Chondrocyte (in vitro differentiated cells): ENCODE measurements at places on chromosomes 2 and 18. TPM values are rescaled to one million over a fixed set of nuclear protein-coding genes. Genes with fewer than 3 reads are reported as not detected.

GRCh38 chr2:109474319-109474825 is 139.4 kb downstream of the SEPTIN10 start:
- no peaks in the 10 kb centered on the region for H3K27me3 ChIP-seq
- no peak overlapping the region for H3K4me3 ChIP-seq
- peak; percentile 66 for DNase-seq

Gene CIB4
- not detected in 3 replicates for total RNA-seq

Gene ITGA6
- 3.4 to 5.7 TPM (median 5.0 TPM) in 3 replicates for total RNA-seq

Gene GREB1L
- total RNA-seq = 2.3 to 4.1 TPM (median 2.4 TPM) in 3 replicates

GRCh38 chr2:226981791-226982326 is 146.0 kb downstream of the RHBDD1 start:
- DNase-seq = no peak
- no peaks in the 10 kb centered on the region for H3K36me3 ChIP-seq
- no peaks in the 10 kb centered on the region for H3K27me3 ChIP-seq
- H3K4me1 ChIP-seq = peaks cover 17% of the 10 kb centered on the region
- no peak overlapping the region for H3K27ac ChIP-seq

DNA sequence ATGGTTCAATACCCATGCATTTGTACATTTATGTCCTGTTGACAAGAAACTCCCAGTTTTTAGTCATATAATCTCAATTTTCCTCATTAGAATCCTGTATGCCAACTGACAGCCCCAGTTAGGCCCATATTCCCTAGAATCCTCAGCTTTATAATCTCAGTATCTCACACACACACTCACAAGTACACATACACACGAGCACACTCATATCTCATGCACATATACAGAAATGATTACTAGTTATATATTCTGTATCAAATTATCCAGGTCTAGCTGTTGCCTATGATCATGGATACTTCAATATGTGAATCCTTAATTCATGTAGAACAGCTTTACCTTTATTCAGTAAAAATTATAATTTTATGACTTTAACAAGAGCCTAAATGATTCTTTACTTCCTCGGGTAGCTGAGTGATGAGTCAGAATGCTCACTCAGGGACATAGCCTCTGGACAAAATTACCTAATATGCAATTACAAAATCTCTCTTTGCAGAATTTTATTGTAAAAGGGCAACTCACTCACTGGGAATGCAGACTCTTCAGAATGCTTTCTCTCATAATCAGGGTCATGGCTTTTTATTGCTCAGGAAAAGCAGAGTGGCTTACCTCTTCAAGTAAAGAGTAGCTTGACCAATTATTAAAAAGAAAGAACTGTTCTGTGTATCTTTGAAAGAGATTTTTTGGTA is 193.6 kb upstream of the PIK3C3 start:
- no peak overlapping the region for H3K27ac ChIP-seq
- peaks cover 12% of the 10 kb centered on the region for H3K4me1 ChIP-seq
- DNase-seq = no peak
- H3K4me3 ChIP-seq = no peak overlapping the region
- no peaks in the 10 kb centered on the region for H3K27me3 ChIP-seq

GRCh38 chr2:174286172-174286571 is 37.8 kb upstream of the OLA1 start:
- H3K36me3 ChIP-seq = peaks cover 5% of the 10 kb centered on the region
- H3K4me1 ChIP-seq = no peaks in the 10 kb centered on the region
- H3K27me3 ChIP-seq = peaks cover 42% of the 10 kb centered on the region
- H3K27ac ChIP-seq = no peak overlapping the region

GRCh38 chr18:519019-519879 is 18.7 kb upstream of the COLEC12 start:
- H3K27ac ChIP-seq = peak overlapping the region; percentile 86
- H3K27me3 ChIP-seq = no peaks in the 10 kb centered on the region
- no peak overlapping the region for H3K4me3 ChIP-seq
- no peaks in the 10 kb centered on the region for H3K36me3 ChIP-seq
- no peak for DNase-seq
- peaks cover 23% of the 10 kb centered on the region for H3K4me1 ChIP-seq

DNA sequence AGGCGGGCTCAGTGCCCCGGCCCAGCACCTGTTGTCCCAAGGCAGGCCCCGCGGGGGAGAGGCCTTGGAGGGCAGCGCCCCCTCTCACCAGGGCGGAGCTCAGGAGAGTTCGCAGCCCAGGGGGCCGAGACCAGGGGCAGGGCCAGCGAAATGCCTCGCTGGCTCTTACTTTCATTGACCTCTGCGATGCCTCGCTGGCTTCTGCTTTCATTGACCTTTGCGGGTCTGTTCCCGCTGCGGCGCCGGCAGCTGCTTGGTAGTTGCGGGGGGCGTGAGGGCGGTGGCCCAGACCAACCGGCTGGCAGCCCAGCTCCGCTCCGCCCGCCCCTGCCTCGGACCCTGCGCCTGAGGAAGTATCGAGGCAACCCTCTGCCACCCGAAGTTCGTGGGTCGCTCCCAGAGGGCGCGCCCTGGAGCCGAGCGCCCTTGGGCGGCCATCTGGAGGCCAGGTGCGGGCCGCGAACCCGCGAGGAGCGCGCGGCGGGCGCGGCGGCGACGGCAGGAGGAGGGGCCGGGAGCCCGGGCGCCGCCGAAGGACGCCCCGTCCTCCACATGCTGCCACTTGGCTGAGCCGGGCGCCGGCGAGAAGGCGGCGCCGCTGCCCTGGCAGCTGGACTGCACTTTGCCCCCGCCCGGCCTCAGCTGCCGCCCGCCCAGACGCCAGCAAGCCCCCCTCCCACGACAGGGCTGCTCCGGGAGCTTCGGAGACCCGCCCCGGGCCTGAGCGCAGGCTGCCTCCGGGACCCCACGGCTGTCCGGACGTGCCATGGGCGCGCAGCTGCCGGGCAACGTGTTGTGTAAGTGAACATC is 118.0 kb upstream of the MSTN start:
- peak; percentile 82 for DNase-seq
- H3K27ac ChIP-seq = peak overlapping the region; percentile 55
- H3K4me3 ChIP-seq = peak overlapping the region; percentile 64
- H3K36me3 ChIP-seq = no peaks in the 10 kb centered on the region

DNA sequence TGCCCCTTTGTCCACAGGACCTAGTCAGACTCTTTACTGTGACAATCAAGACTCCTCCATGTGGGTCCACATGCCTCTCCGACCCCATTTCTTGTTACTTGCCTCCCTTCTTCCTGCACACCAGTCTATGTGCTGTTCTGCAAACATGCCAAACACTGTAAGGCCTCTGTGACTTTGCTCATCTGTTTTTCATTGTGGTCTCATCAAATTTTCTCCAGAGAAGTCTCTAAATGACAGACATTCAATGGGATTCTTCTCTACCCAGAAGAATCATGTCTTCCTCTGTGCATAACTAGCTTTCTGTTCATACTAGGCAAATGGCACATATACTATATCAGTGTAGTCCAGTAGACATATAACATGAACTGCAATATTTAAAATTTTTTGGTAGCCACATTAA is 43.0 kb upstream of the KCNE4 start:
- H3K4me1 ChIP-seq = peaks cover 52% of the 10 kb centered on the region
- H3K27me3 ChIP-seq = no peaks in the 10 kb centered on the region
- H3K27ac ChIP-seq = peak overlapping the region; percentile 98
- no peak for DNase-seq
- no peak overlapping the region for H3K4me3 ChIP-seq
- H3K36me3 ChIP-seq = peaks cover 9% of the 10 kb centered on the region

DNA sequence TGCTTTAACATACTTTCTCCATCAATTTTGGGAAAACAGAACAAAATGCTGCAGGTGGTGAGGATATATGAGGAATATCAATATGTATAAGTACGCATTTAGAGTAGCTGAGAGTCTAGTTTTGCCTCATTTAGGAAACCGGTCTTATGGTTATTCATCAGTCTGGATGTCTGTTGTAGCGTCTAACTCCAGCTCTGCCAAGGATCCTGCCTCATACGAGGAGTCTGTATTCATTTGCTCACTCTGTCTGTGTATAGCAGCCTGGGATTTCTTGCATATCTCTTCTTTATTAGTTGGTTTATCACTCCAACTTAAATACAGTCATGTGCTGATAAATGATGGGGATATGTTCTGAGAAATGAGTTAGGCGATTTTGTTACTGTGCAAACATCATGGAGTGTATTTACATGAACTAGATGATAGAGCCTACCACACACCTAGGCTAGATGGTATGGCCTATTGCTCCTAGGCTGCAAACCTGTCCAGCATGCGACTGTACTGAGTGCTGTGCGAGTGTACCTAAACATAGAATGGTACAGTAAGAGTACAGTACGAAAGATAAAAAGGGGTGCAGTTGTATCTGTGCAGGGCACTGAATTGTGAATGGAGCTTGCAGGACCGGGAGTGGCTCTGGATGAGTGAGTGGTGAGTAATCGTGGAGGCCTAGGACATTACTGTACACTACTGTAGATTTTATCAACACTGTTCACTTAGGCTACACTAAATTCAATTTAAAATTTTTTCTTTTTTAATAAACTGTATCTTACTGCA is 148.1 kb downstream of the ZNF407 start:
- H3K27ac ChIP-seq = no peak overlapping the region
- peaks cover 6% of the 10 kb centered on the region for H3K4me1 ChIP-seq
- no peak for DNase-seq
- no peak overlapping the region for H3K4me3 ChIP-seq

DNA sequence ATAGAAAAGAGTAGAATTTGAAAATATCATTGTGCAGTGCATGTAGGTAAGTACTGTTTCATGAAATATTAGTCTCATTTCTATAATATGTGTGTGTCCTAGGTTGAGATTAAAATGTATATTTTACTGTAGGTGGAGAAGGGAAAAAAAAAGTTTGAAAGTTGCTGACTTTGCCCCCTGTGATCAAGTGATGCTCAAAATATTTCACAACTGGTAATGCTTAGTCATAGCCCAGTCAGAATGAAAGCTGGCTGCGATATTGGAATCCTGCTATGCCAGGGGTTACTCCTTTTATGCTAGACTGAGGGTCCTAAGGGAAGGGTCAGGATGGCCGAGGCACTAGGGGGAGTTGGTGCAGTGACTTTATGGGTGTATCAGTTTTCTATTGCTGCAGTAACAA is 19.5 kb upstream of the CFAP36 start:
- H3K27ac ChIP-seq = peak overlapping the region; percentile 45
- H3K4me3 ChIP-seq = no peak overlapping the region
- no peaks in the 10 kb centered on the region for H3K27me3 ChIP-seq
- no peak for DNase-seq

Gene LDAH
- 16.8 to 22.0 TPM (median 18.1 TPM) in 3 replicates for total RNA-seq

DNA sequence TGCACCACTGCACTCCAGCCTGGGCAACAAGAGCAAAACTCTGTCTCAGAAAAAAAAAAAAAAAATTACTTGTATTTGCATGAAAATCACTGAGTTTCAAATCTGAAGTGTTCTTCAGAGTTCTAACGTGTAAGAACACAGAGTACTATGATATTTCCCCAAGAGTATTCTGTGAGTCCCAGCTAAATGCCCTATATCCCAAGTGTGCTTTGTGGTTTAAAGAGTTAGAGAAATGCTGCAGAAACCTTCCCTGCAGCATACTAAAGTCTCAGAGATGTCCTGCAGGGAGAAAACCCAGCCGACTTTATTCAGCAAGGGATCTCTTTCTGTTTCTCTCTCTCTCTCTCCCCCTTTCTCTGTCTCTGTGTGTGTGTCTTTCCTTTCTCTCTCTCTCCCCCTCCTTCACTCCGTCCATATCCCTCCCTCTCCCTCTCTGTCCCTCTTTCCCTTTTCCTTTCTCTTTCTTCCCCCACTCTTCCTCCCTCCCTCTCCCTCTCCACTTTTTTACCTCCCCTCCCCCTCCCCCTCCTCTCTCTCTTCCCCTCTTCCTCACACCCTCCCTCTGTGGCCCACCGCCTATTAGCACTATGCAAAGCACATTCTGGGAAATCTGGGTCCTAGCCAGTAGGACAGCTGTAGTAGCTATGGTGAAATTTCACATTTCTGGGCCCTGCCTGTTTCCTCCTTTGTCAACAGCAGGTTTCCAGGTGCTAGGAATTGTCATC is 54.2 kb downstream of the ACTR2 start:
- DNase-seq = no peak
- no peak overlapping the region for H3K27ac ChIP-seq
- H3K4me1 ChIP-seq = peaks cover 27% of the 10 kb centered on the region
- no peak overlapping the region for H3K4me3 ChIP-seq
- H3K36me3 ChIP-seq = no peaks in the 10 kb centered on the region

Gene SCYGR7
- total RNA-seq = not detected in 3 replicates

Gene ATOH8
- 2.2 to 10.3 TPM (median 2.7 TPM) in 3 replicates for total RNA-seq

Gene MMADHC
- total RNA-seq = 90.4 to 95.4 TPM (median 92.8 TPM) in 3 replicates

Gene SERPINB4
- not detected in 3 replicates for total RNA-seq

Gene HDHD2
- total RNA-seq = 16.7 to 17.7 TPM (median 16.8 TPM) in 3 replicates

GRCh38 chr2:236054125-236054524 is 114.1 kb downstream of the GBX2 start:
- no peak overlapping the region for H3K27ac ChIP-seq
- H3K4me1 ChIP-seq = peaks cover 6% of the 10 kb centered on the region
- H3K4me3 ChIP-seq = no peak overlapping the region
- H3K36me3 ChIP-seq = peaks cover 7% of the 10 kb centered on the region

DNA sequence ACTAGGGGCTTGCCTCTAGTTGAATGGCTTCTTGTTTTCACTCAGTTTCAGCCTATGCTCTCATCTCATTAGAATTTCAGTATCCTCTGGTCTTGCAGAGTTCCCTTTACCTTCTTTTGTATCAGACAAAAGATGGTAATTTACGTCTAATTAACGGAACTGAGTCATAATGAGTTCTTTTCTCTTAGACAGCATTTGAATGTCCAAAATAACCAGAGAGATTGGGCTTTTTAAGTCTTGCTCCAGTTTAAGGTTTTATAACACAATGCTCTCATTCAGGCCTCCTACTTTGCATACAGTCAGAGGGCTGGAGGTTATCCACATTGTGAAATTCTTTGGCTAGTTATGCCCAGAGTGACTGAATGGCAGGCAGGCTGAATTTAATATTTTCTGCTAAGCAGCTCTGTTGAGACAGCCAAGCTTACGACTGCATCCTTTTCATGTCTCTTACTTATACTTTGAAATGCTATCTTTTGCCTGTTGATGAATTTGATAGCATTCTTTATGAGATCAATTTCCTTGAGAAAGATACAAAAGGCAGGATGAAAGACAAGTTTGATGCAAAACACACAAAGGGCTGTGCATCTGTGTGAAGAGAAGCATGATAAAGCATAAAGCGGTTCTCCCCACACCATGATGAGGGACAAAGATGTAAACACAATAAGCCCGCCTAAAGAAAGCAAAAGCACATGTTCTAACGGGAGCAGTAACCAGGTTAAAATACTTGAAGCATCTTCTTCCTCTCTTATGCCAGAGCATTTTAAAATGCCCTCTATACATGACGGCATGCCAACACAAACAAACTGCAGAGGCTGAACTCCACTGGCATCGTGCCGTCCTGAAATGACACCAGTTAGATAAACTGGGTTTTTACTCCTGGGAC is 90.0 kb downstream of the CDH2 start:
- no peak for DNase-seq
- peak overlapping the region; percentile 53 for H3K27ac ChIP-seq

- no peak overlapping the region for H3K4me3 ChIP-seq
- H3K27ac ChIP-seq = peak overlapping the region; percentile 82
- peaks cover 1% of the 10 kb centered on the region for H3K36me3 ChIP-seq
- no peaks in the 10 kb centered on the region for H3K27me3 ChIP-seq
- no peak for DNase-seq
Measured at GRCh38 chr2:237449193-237449881, 35.4 kb upstream of the COL6A3 start.

Gene GCG
- total RNA-seq = 0.31 TPM in 1 of 3 replicates, not detected in the others

Gene FKBP1B
- total RNA-seq = 10.4 to 18.2 TPM (median 16.2 TPM) in 3 replicates

- no peaks in the 10 kb centered on the region for H3K4me1 ChIP-seq
- H3K27me3 ChIP-seq = peaks cover 2% of the 10 kb centered on the region
- no peak overlapping the region for H3K27ac ChIP-seq
- H3K4me3 ChIP-seq = no peak overlapping the region
- no peak for DNase-seq
Measured at GRCh38 chr18:2336690-2337392, 234.5 kb downstream of the METTL4 start.

- H3K36me3 ChIP-seq = no peaks in the 10 kb centered on the region
- no peak overlapping the region for H3K4me3 ChIP-seq
- no peaks in the 10 kb centered on the region for H3K27me3 ChIP-seq
- no peak overlapping the region for H3K27ac ChIP-seq
Measured at GRCh38 chr2:235678712-235679111, 184.9 kb downstream of the AGAP1 start.
